ENCODE measurements at places on chromosomes 2 and 18. TPM values are rescaled to one million over a fixed set of nuclear protein-coding genes. Genes with fewer than 3 reads are reported as not detected.

The GREB1L gene
- polyA plus RNA-seq: 0.17 TPM

The CYP27C1 gene
- polyA plus RNA-seq: not detected

The FAM228A gene
- polyA plus RNA-seq: not detected

The ZAP70 gene
- 4.0 TPM for polyA plus RNA-seq

The TMEM37 gene
- polyA plus RNA-seq: 115 TPM

The CEP68 gene
- polyA plus RNA-seq: 9.3 TPM

The SMYD5 gene
- 55.8 TPM for polyA plus RNA-seq

The NLRC4 gene
- polyA plus RNA-seq: 0.29 TPM

The MEP1B gene
- polyA plus RNA-seq: not detected

The SOWAHC gene
- 21.4 TPM for polyA plus RNA-seq

The GAREM2 gene
- polyA plus RNA-seq: 0.37 TPM

The ANKAR gene
- 5.0 TPM for polyA plus RNA-seq

The PTCD3 gene
- 124 TPM for polyA plus RNA-seq

The KRTCAP3 gene
- 4.5 TPM for polyA plus RNA-seq

The GALNT3 gene
- polyA plus RNA-seq: 0.30 TPM

The SMC6 gene
- 18.9 TPM for polyA plus RNA-seq

The CCT4 gene
- polyA plus RNA-seq: 107 TPM

The DLX1 gene
- polyA plus RNA-seq: 0.69 TPM

The NEUROD1 gene
- polyA plus RNA-seq: not detected

The TRIM43 gene
- not detected for polyA plus RNA-seq

The GPBAR1 gene
- 0.09 TPM for polyA plus RNA-seq

The SOCS6 gene
- 18.6 TPM for polyA plus RNA-seq

The DAPL1 gene
- not detected for polyA plus RNA-seq

The SP140L gene
- polyA plus RNA-seq: 13.7 TPM

The PRKCE gene
- polyA plus RNA-seq: 1.6 TPM

The UNC50 gene
- 63.3 TPM for polyA plus RNA-seq

The CXCR1 gene
- polyA plus RNA-seq: not detected

The C2orf42 gene
- 9.3 TPM for polyA plus RNA-seq

The UGT1A5 gene
- polyA plus RNA-seq: not detected

The SCYGR4 gene
- not detected for polyA plus RNA-seq

The RANBP2 gene
- 10.3 TPM for polyA plus RNA-seq

The GPR45 gene
- not detected for polyA plus RNA-seq
